Uterus (tissue), 4 donors: ENCODE measurements at places on chromosomes 5 and 9. TPM values are rescaled to one million over a fixed set of nuclear protein-coding genes. Genes with fewer than 3 reads are reported as not detected.

- no peaks in the 10 kb centered on the region for H3K4me1 ChIP-seq
- DNase-seq: no peak
- no peak overlapping the region for H3K4me3 ChIP-seq
- H3K36me3 ChIP-seq: no peaks in the 10 kb centered on the region
- H3K27me3 ChIP-seq: no peaks in the 10 kb centered on the region
- H3K27ac ChIP-seq: no peak overlapping the region
Observed at GRCh38 chr5:176844706-176845391, 34.5 kb downstream of the UNC5A start.

Gene MSX2
- total RNA-seq: not detected

DNA sequence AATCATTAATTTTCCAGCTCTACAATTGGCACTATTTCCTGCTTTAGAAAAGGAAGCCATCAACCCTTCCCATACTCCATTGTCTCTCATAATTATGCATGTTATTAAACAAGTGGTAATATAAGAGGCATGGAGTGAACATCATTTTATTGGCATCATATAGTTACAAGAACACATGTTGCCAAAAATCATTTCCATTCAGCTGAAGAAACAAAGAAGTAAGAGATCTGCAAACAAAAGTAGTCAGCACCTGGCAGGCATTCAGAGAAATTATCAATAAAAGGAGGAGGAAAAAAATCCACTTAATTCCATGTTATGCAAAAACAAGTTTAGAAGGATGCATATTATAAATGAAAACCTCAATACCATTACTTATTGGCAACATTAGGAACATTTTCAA lies 1208.2 kb upstream of the C9orf72 start:
- no peaks in the 10 kb centered on the region for H3K36me3 ChIP-seq
- no peak overlapping the region for H3K4me3 ChIP-seq
- H3K27ac ChIP-seq: no peak overlapping the region

Gene CYLC2
- total RNA-seq: not detected

Gene TCOF1
- 21.4 TPM for total RNA-seq
